Lung (tissue), 17 donors: ENCODE measurements at places on chromosomes 5 and 9. TPM values are rescaled to one million over a fixed set of nuclear protein-coding genes. Genes with fewer than 3 reads are reported as not detected.

TPPP gene
- total RNA-seq: 6.4 TPM

SOHLH1 gene
- not detected for total RNA-seq

DNA sequence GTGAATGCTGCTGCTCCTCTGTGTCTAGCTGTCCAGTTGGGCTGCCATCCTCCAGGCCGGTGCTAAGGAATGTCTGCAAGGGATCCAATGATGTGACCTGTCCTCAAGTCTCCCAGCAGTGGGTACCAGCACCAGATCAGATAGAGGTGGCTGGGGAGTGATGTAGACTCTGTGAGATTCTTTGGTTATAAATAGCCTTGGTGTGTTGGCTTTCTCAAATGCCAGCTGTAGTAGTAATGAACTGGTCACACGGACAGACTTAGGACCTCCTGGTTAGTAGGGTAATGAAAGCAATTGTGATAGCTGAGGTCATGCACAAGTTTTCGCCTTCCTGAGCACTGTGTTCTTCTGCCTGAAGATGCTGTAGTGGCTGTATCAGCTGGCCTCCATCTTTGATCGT is 29.9 kb upstream of the RANBP6 start:
- no peaks in the 10 kb centered on the region for H3K4me1 ChIP-seq
- no peaks in the 10 kb centered on the region for H3K27me3 ChIP-seq
- no peak overlapping the region for H3K4me3 ChIP-seq
- no peaks in the 10 kb centered on the region for H3K36me3 ChIP-seq
- H3K27ac ChIP-seq: no peak overlapping the region

DNA sequence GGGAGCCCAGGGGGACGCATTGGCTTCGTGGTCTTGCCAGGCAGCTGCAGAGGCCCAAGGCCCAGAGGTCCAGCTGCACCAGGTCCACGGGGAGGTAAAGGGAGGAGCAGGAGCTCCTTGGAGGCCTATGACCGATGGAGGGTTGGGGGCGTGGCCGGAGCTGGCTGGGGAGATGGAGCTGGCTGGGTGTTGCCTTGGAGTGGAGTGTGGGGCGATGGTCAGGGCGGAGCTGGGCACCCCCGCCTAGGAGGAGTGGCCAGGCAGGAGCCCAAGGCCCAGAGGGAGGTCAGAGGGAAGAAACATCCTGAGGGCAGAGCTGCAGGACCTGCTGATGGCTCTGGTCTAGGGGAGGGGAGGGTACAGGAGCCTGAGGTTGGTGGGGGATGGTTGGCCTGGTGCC is 44.6 kb downstream of the KCNT1 start:
- no peaks in the 10 kb centered on the region for H3K4me1 ChIP-seq
- H3K27me3 ChIP-seq: no peaks in the 10 kb centered on the region
- H3K27ac ChIP-seq: no peak overlapping the region
- H3K36me3 ChIP-seq: no peaks in the 10 kb centered on the region
- H3K4me3 ChIP-seq: no peak overlapping the region

DNA sequence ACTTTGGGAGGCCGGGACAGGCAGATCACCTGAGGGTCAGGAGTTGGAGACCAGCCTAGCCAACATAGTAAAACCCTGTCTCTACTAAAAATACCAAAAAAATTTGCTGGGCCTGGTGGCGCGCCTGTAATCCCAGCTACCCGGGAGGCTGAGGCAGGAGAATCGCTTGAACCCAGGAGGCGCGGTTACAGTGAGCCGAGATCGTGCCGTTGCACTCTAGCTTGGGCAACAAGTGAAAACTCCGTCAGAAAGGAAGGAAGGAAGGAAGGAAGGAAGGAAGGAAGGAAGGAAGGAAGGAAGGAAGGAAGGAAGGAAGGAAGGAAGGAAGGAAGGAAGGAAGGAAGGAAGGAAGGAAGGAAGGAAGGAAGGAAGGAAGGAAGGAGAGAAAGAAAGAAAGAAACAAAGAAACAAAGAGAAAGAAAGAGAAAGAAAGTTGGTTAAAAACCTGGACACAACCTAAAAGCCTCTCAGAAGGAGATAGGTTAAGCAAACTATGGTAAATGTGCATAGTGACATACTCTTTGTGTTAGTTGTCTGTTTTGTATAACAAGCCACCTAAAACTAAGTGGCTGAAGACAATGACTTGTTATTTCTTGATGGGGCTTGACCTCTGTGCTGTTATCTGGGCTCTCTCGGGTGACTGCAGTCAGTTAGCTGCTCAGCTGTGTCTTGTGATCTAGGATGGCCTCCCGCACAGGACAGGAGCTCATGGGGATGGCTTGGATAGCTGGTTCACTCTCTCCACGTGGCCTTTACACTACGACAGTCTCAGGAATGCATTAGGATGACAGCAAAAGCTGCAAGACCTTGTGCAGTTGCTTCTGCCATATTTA is 8.0 kb upstream of the MYO10 start:
- no peak overlapping the region for H3K27ac ChIP-seq
- no peaks in the 10 kb centered on the region for H3K27me3 ChIP-seq
- H3K4me3 ChIP-seq: no peak overlapping the region
- no peaks in the 10 kb centered on the region for H3K36me3 ChIP-seq
- no peak for DNase-seq
- no peaks in the 10 kb centered on the region for H3K4me1 ChIP-seq

DNA sequence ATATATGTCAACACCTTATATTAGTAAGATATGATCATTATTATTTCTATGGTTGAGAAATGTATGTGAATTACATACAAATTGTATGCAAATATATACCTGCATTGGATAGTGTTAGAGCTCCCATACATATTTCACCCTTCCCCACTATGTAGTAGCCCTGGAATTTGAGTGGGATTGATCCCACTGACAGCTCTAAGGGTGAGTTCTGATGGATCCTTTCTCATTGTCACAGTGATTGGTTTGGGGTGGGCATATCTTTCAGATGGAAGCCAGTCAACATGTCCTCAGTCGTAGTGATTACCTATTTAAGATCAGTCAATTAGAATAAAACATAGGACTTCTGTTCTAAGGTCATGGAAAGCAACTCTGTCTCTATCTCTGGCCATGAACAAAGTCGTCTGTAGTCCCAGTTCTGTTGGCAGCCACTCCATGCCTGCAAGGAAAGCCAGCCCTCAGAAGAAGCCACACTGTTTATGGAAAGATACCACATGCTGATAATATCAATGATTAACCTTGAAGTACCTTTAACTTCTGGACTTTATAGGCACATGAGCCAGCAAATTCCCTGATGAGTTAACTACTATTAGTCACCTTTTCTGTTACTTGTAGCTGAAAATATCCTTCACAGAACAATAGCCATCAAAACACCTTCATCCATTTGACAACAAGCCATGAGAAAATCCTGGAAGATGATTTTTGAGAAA is 5.1 kb upstream of the CCDC192 start:
- no peak overlapping the region for H3K27ac ChIP-seq
- no peaks in the 10 kb centered on the region for H3K27me3 ChIP-seq
- no peak overlapping the region for H3K4me3 ChIP-seq
- no peaks in the 10 kb centered on the region for H3K36me3 ChIP-seq

- no peak for DNase-seq
- no peaks in the 10 kb centered on the region for H3K27me3 ChIP-seq
- H3K27ac ChIP-seq: no peak overlapping the region
- H3K4me1 ChIP-seq: no peaks in the 10 kb centered on the region
Observed at GRCh38 chr5:179408611-179409010, 63.4 kb upstream of the ADAMTS2 start.

GABRB2 gene
- total RNA-seq: 1.4 TPM

RASEF gene
- total RNA-seq: 23.6 TPM

GALT gene
- 44.1 TPM for total RNA-seq

- peak; percentile 75 for DNase-seq
- no peaks in the 10 kb centered on the region for H3K36me3 ChIP-seq
- H3K4me3 ChIP-seq: no peak overlapping the region
- H3K27ac ChIP-seq: no peak overlapping the region
- peaks cover 2% of the 10 kb centered on the region for H3K4me1 ChIP-seq
Observed at GRCh38 chr9:121686930-121687541, 35.6 kb downstream of the DAB2IP start.

FOXD4L3 gene
- total RNA-seq: 0.21 TPM

FRRS1L gene
- 0.03 TPM for total RNA-seq

GRCh38 chr5:141778206-141778605 is 96.2 kb upstream of the ARAP3 start:
- H3K27me3 ChIP-seq: no peaks in the 10 kb centered on the region
- no peaks in the 10 kb centered on the region for H3K4me1 ChIP-seq
- H3K4me3 ChIP-seq: no peak overlapping the region

DNA sequence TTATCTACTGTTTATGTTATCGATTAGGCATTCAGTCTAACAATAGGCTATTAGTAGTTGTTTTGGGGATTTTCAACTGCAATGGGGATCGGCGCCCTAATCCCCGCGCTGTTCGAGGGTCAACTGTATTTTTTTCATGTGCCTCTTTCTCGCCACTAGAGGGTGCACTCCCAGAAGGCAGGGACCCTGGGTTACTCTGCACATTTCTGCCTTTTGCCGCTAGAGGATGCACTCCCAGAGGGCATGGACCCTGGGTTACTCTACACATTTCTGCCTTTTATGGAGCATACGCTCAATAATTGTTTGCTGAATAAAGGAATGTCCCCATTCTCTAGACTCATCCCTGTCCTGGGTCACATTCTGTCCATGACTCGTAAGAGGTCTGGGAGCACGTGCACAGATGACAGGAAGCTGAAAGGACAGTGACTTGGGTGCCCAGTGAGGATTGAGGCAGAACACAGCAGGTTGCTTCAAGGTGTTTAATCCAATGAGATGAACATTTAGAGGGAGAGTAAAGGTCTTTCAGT is 27.9 kb upstream of the RECK start:
- no peak overlapping the region for H3K4me3 ChIP-seq
- no peaks in the 10 kb centered on the region for H3K4me1 ChIP-seq
- H3K27ac ChIP-seq: no peak overlapping the region
- DNase-seq: peak; percentile 48

DNA sequence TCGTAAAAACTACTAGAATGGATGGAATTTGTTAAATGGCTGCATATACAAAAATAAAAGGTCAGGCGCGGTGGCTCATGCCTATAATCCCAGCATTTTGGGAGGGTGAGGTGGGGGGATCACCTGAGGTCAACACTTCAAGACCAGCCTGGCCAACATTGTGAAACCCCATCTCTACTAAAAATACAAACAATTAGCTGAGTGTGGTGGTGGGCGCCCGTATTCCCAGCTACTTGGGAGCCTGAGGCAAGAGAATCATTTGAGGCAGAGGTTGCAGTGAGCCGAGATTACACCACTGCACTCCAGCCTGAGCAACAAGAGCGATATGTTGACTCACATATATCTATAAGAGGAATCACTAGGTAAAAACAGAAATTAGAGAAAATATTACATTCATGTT is 9.3 kb upstream of the GPR150 start:
- no peaks in the 10 kb centered on the region for H3K4me1 ChIP-seq
- H3K4me3 ChIP-seq: no peak overlapping the region
- H3K36me3 ChIP-seq: no peaks in the 10 kb centered on the region
